ACHN (cell line): ENCODE measurements at places on chromosomes 7 and 10.

- DNase-seq = no peak
These were observed 32.6 kb upstream of the MXI1 start for GRCh38 chr10:110174816-110175215.

GRCh38 chr7:103116991-103117390, 31.9 kb downstream of the NAPEPLD start:
- no peak for DNase-seq

- DNase-seq = peak; percentile 52
These were observed 727 bp downstream of the ATRNL1 start for GRCh38 chr10:115093776-115094408.

DNA sequence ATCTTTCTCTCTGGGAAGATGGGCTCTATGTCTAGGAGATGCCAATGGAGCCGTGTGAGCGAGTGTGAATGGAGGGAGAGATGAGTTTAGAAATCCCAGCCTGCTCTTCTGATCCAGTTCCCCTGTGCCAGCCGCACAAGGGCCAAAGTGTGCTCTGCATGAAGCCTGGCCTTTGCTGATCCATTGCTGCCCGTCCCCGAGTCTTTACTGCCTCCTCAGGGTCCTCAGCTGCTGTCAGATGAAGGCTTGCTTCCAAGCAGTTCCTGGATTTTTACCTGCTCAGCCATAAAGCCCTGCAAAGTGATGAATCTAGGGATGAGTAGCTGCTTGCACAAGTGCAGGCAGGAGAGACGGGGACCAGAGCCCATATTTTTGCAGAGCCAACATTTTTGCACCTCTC, 115.9 kb downstream of the ZMIZ1 start:
- DNase-seq = no peak
